ENCODE measurements at places on chromosomes 5 and 9.

DNA sequence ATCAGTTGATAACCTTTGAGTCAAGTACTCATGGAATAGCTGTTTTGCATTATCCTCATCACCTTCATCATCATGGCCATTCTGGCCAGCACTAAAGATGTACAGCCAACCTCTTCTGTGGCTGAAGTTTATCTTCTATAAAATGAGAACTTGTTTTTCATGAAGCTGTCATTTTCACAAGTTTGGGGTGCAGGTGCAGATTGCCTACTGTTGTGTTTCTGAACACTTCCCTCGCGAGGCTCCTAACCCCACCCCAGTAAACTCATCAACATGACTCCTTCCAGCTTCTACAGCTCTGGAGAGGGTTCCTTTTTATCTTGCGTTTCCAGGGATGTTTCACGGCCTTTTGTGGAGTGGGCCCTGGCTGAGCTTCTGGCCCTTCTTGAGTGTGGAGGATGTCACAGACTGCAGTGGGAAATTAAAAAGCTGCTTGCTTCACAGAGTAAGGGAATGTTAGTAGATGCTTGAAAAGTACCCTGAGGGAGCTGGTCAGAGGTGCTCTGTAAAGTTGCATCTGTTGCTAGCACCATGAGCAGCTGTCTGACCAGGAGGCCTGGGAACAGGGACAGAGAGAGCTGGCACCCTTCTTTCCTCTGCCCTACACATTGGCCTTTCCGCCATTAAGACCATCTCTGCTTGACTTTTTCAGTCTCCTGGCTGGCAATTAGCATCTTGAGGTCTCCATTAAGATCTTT lies 24.9 kb downstream of the SYK start:
- DNase-seq = no peak

DNA sequence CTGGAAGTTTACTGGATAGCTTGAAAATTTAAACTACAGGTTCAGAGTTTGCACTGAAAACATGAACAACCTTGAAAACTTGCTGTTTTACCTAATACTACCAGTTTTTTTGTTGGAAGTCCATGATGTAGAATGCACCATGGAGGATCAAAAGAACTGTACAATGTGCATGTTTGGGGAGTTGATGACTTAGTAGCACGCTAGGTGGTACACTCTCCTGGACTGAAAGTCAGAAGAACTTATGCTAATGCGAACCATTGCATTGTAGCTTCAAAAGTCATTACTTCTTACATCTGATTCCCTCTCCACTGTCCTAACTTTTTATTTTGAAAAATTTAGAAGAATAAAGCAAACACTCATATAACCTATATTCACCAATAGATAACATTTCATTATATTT lies 211.0 kb downstream of the OSTF1 start:
- DNase-seq = no peak

- peak; percentile 42 for DNase-seq
These were observed 83.3 kb downstream of the DAPK1 start for GRCh38 chr9:87580941-87581438.

- peak; percentile 91 for DNase-seq
These were observed at the start of gene SLC1A1 for GRCh38 chr9:4489919-4490704. SLC1A1 (plus strand) TSS chr9:4490468; CDS start chr9:4490680, 212 bp downstream.

GRCh38 chr5:78569441-78569840 lies 79.1 kb downstream of the LHFPL2 start:
- peak; percentile 59 for DNase-seq

DNA sequence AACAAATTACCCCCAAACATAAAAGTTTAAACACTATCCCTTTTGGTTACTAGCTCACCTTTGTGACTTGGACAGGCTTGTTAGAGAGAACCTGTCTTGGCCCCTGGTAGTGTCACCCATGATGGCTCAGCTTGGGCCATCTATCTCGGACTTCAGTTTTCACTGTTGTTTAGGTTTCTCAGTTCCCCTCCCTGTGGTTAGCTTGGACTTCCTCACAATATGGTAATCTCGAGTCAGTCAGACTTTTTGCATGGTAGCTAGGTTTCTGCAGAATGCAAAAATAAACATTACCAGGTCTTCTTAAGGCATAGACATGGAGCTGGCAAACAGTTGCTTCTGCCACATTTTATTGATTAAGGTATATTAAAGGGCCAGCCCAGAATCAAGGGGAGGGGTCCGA lies 324.3 kb upstream of the RORB start:
- DNase-seq = no peak

DNA sequence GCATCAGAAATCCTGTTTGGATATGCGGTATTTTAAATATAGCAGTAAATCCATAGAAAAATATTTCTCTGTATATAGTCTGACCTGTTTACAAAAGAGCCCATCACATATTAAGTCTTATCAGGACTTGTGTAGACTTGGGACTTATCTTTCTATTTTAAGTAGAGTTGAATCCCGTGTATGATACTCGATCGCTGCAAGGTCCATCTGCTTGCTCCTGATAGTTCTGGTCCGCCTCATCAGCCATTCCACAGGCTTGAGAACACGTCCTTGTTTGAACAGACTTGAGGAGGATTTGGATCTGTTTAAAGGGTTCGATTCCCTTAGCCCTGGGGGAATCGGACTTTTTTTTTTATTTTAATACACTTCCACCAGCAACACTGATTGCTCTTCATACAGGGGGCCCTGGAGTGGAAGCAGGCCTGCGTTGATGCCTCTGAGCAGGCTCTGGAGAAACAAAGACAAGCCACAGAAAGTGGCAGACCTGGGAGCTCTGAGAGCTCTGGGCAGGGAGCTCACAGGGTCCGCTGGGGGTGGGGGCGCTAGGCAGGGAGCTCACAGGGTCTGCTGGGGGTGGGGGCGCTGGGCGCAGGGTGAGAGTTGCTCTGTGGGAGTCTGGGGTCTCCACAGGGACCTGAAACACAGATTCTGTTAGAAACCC lies 112.2 kb downstream of the MVB12B start:
- DNase-seq = no peak

- DNase-seq = no peak
These were observed 22.4 kb downstream of the NIPSNAP3B start for GRCh38 chr9:104786293-104786692.

DNA sequence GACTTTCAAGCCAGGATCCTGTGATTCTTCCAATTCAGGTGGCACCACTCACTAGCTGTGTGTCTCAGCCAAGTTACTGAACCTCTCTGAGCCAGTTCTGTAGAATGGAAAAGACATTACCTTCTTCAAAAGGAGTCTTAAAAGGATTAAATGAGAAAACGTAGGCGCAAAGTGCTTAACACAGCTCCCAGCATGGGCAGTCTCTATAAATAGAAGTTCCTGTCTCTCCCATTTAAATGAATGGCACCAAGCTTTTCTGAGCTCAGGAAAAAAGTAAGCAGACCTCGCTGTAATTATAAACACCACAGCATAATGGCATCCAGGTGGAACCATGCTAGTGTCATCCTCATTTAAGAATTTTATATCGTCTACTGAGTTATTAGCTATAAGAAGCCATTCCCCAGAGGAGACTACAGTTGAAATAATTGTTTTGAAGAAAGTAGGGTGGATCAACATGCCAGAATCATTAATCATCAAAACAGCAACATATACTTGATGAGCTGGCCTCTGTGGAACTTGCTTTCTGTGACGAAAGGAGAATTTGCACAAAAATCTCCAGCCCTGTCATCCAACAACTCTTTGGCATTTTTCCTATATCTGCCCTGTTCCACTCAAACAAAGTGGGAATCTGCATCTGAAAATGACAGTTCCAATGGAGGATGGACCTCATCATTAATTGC lies 188.9 kb downstream of the SPOCK1 start:
- DNase-seq = no peak

- no peak for DNase-seq
These were observed 106.5 kb upstream of the RAD23B start for GRCh38 chr9:107176436-107177151.
